ENCODE measurements at places on chromosomes 4 and X.

DNA sequence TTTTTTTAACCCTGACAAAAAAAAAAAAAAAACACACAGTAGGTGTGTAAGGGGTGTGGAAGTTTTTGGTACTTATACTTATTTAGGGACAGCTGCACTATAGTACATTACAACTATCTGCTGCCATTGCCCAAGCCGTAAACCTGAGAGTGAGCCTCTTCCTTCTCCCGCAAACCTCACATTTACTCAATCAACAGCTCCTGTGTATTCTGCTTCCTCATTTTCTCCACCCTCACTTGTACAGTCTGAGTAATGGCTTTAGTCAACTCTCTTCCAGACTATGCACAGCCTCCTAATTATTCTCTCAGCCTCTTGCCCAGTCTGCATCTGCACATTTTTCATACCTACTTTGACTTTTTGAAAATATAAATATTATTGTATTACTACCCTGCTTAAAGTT, 362.0 kb downstream of the ADAM29 start:
- no peak for DNase-seq

DNA sequence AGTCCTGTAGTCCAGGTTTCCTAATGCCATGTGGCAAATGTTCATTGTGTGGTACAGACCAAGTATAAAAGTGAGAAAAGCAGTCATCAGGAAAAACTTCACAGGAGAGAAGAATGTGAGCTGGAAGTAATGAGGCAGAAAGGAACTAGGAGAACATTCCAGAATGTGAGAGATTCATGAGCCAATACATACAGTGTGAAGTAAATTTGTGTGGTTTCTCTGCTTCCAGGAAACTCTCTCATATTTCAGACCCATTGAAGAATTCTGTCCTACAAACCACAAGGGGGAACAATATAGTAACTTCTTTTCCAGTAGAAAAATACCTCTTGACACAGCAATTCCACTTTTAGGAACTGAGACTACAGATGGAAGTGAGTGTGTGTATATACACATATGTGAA, 136.5 kb downstream of the RNF150 start:
- no peak for DNase-seq

GRCh38 chr4:11446155-11446811, 17.6 kb upstream of the HS3ST1 start:
- DNase-seq = no peak

- no peak for DNase-seq
Measured at GRCh38 chr4:36392916-36393315, 111.5 kb downstream of the DTHD1 start.

DNA sequence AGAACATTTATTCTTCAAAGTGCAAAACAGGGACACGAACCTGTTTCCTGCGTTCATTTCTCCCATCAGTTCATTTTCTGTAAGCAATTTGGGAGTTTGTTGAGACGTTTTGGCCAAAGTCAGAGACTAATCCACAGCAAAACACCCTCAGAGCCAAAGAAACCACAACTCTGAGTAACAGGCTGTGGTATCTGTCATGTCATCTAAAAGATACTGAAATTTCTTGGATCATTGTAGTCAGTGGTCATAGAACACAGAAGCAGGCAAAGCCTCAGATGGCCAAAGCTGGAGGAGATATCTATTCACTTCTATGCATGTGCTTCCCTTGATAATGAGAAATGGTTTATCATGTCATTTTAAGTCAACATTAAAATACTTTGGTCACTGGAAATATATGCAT, 485.6 kb upstream of the GALNT7 start:
- no peak for DNase-seq

- DNase-seq = no peak
Measured at GRCh38 chrX:139647597-139647996, 60.4 kb downstream of the MCF2 start.

DNA sequence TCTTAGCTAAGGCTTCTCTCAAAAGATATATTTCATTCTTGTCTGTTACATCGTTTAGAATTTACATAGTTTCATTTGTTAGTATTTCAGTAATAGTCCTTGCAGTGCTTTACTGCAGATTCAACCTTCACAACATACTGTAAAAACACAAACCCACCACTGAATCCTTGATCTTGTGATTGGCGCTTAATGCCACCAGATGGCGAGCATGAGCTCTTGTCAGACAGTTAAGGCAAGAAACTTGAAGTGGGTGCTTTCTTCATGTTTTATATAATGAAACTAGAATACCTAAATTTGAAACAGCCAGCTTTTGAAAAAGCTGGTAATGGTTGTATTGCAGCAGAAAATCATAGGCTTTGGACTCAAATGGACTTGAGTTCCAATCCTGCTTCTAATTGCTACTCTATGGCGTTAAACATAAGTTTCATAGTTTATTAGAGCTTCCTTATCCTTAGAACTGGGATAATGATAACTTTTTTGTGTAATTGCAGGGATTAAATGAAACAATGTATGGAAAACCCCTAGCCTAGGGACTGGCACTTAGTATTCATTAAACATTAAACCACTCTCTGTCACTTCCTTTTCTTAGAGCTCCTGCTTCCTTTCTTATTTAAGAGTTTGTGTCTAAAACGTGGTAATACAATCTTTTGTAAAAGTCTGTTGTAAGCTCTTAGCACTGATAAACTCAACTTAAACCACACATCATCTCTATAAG, 95.1 kb downstream of the USP9X start:
- DNase-seq = no peak

GRCh38 chrX:136711147-136711546, 63.2 kb downstream of the CD40LG start:
- DNase-seq = no peak

DNA sequence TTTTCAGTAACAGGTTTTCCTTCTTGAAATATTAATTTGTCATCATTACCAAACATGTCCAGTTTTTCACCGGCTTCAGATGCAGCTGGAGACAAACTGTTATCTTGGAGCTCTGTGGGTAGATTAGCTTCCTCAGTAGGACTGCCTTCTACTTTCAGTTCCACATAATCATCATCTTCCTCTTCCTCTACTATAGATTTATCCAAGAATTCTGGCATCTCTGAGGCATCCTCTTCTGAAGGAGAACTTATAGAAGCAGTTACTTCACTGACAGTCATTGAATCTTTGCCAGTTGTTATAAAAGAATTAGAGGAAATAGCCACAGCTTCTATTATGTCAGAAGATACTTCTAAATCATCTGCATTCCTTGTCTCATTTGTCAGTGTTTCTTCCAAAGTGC, 162.9 kb downstream of the LRBA start:
- no peak for DNase-seq

GRCh38 chr4:116469582-116469981, 615.8 kb downstream of the TRAM1L1 start:
- no peak for DNase-seq

All from stimulated activated CD8-positive, alpha-beta memory T cell treated with anti-CD3 and anti-CD28 coated beads, Interleukin-7, amount 100 ng/mL, for 1 hour (primary cell).